ENCODE measurements at places on chromosomes 6 and 20.

DNA sequence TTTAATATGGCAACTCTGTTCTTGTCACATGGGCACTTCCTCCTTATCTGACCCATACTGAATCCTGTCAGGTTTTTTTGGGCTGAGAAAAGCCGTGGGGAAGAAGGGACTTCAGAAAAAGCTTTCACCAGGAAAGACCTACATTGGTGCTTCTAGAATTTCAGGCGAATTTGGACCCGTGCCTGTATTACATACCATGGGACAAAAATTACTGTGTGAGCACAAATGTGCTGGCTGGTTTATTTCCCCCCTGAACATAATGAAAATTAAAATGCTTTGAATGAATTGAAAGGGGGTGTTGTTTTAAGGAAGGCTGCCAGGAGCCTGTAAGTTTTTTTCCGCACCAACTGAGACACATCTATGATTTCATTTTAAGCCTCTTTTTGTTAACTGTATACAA is 29.6 kb downstream of the CAP2 start:
- no peak for DNase-seq

GRCh38 chr6:47112317-47112716 is 70.2 kb upstream of the ADGRF1 start:
- DNase-seq, result no peak

DNA sequence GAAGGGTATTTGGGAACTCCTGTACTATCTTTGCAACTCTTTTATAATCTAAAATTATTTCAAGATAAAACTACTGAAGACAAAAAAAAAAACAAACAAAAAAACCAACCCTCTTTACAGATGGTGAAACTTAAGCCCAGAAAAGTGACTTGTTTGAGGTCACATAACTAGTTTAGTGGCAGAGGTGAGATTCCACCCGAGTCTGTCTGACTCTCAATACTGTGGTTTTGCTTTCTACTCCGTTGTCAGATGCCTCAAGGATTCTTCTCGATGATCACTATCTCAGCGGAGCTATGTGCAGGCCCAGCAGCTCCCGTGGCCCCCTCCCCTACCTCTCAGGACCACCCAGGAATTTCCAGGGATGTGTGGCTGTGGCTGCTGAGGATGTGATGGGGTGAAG is 36.1 kb upstream of the KCNB1 start:
- no peak for DNase-seq

- no peak for DNase-seq
Measured at GRCh38 chr6:43768506-43768860, 1.5 kb upstream of the VEGFA start.

Measured in NCI-H1930 (cell line).